Activated CD4-positive, alpha-beta T cell treated with anti-CD3 and anti-CD28 coated beads, Interleukin-2, amount 10 ng/mL, durations not matched to agents 7 days and 5 days (primary cell): ENCODE measurements at places on chromosomes 3 and 15. TPM values are rescaled to one million over a fixed set of nuclear protein-coding genes. Genes with fewer than 3 reads are reported as not detected.

GRCh38 chr3:171966533-171967136, 72.7 kb upstream of the FNDC3B start:
- no peaks in the 10 kb centered on the region for H3K27me3 ChIP-seq
- no peaks in the 10 kb centered on the region for H3K36me3 ChIP-seq
- no peaks in the 10 kb centered on the region for H3K4me1 ChIP-seq
- DNase-seq: no peak
- H3K27ac ChIP-seq: no peak overlapping the region

DNA sequence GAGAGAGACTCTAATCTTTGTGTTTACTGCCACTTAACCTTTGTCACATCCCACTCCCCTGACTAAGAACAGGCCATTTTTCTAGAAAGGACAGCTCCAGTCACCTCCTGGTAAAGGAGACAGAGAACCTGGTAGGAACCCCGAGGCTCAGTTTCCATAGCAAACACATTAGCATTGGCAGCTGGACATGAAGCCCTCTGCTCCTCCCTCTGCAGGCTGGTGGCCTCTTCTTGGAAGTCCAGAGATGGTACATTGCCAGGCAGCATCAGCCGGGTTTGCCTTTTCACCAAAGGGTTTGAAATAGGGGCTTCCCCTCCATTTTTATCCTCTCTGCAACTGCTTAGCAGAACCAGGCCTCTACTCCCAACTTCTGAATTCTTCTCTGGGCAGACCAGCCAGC, 213.4 kb upstream of the SEMA6D start:
- no peak for DNase-seq
- no peaks in the 10 kb centered on the region for H3K36me3 ChIP-seq
- H3K4me1 ChIP-seq: peaks cover 3% of the 10 kb centered on the region
- no peaks in the 10 kb centered on the region for H3K27me3 ChIP-seq
- no peak overlapping the region for H3K4me3 ChIP-seq

GRCh38 chr15:92195241-92195640, 198.4 kb upstream of the ST8SIA2 start:
- no peak for DNase-seq
- no peak overlapping the region for H3K4me3 ChIP-seq
- no peaks in the 10 kb centered on the region for H3K36me3 ChIP-seq
- H3K4me1 ChIP-seq: no peaks in the 10 kb centered on the region
- H3K27ac ChIP-seq: no peak overlapping the region

- H3K36me3 ChIP-seq: peaks cover 32% of the 10 kb centered on the region
- H3K27me3 ChIP-seq: no peaks in the 10 kb centered on the region
- H3K4me3 ChIP-seq: peak overlapping the region; percentile 92
- H3K27ac ChIP-seq: peak overlapping the region; percentile 91
- peaks cover 58% of the 10 kb centered on the region for H3K4me1 ChIP-seq
These were observed 1.3 kb downstream of the MAP2K1 start for GRCh38 chr15:66388043-66388363.

DNA sequence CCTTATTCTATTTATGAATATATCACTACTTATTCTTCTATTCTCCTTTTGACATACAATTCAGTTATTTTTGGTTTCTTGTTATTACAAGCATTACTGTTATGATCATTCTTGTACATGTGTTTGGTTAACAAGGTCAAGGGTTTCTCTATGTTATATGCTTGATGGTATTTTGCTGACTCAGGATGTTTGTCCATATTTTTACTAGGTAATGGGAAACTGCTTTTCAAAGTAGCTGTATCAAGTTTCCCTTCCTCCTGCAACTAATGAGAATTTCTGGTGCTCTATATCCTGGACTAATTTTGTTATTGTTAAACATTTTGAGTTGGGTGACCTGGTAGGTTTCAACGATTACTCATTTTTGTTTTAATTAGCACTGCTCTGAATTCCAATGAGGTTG, 841.0 kb downstream of the OTOL1 start:
- no peaks in the 10 kb centered on the region for H3K27me3 ChIP-seq
- no peak overlapping the region for H3K27ac ChIP-seq
- no peak overlapping the region for H3K4me3 ChIP-seq
- H3K4me1 ChIP-seq: no peaks in the 10 kb centered on the region
- no peak for DNase-seq
- H3K36me3 ChIP-seq: no peaks in the 10 kb centered on the region

DNA sequence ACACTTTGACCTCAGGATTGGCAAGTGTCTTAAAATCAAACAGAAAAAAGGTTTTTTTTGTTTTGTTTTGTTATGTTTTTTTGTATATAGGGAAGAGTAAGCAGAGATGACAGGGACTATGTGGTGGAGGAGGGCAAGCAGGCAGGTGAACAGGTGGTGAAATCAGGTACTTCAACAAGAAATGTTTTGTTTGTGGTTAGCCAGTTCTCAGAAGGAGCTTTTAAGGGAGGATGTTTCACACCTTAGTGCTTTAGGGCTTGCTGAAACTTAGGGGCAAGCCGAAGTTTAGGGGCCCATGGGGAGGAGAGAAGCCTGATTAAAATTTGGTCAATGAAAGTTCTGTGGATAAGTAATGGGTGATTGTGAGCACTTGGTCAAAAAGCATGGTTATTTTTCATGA, 370.7 kb upstream of the SLCO3A1 start:
- peak overlapping the region; percentile 78 for H3K27ac ChIP-seq
- peak overlapping the region; percentile 2 for H3K4me3 ChIP-seq
- DNase-seq: peak; percentile 48
- peaks cover 37% of the 10 kb centered on the region for H3K36me3 ChIP-seq
- no peaks in the 10 kb centered on the region for H3K27me3 ChIP-seq

BRPF1 gene
- total RNA-seq: 51.3 TPM

SEMA4B gene
- total RNA-seq: 26.7 TPM

RPL15 gene
- 1,598 TPM for total RNA-seq
